MCF 10A (cell line): ENCODE measurements at places on chromosomes 6 and 20. TPM values are rescaled to one million over a fixed set of nuclear protein-coding genes. Genes with fewer than 3 reads are reported as not detected.

Gene CST5
- not detected in 2 replicates for total RNA-seq

GRCh38 chr20:52291109-52291508, 99.5 kb upstream of the ZFP64 start:
- H3K4me3 ChIP-seq, result no peak overlapping the region
- no peak for DNase-seq
- no peak overlapping the region for H3K27ac ChIP-seq
- no peaks in the 10 kb centered on the region for H3K4me1 ChIP-seq
- peaks cover 9% of the 10 kb centered on the region for H3K27me3 ChIP-seq

- no peaks in the 10 kb centered on the region for H3K27me3 ChIP-seq
- H3K27ac ChIP-seq, result no peak overlapping the region
Observed at GRCh38 chr20:20606050-20606449, 106.4 kb downstream of the RALGAPA2 start.

Gene SLC22A2
- not detected in 2 replicates for total RNA-seq

- H3K4me1 ChIP-seq, result peaks cover 16% of the 10 kb centered on the region
- H3K27ac ChIP-seq, result no peak overlapping the region
- no peak for DNase-seq
- no peaks in the 10 kb centered on the region for H3K27me3 ChIP-seq
- peaks cover 85% of the 10 kb centered on the region for H3K36me3 ChIP-seq
Observed at GRCh38 chr6:34416877-34417371, 8.9 kb downstream of the RPS10 start.

DNA sequence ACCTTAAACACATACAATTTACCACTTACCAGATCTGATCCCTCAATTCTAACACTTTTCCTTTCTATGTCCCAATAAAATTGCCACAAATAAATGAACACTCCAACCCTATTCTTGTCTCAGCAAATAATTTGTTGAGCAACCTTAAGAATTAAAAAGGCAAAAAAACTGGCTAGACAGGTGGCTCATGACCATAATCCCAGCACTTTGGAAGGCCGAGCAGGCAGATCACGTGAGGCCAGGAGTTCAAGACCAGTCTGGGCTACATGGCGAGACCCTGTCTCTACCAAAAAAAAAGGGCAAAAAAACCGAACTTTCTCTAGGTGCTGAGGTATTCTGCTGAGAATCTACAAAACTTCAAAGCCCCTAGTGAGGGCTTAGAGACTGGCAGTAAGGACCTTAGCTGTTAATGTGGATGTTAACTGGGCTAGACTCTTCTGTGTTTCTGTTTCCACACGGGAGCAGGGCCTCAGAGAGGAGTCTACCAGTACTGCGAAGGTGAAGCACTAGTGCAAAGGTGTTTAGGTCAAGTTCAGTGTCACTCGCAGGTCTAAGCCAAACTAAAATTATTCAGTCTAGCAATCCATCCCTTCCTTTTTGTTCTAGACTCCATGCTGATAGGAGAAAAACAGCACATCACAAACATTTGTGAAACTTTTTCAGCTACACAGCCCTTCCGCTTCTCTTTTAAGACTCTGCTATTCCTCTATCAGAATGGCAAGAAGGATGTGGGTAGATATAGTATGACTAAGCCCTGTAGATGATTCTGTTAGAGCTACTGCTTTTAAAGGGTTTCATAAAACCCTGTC, 2.6 kb downstream of the FASTKD5 start:
- H3K27ac ChIP-seq, result peak overlapping the region; percentile 99
- DNase-seq, result no peak
- H3K4me1 ChIP-seq, result peaks cover 19% of the 10 kb centered on the region
- no peaks in the 10 kb centered on the region for H3K27me3 ChIP-seq

- no peak for DNase-seq
- H3K4me3 ChIP-seq, result no peak overlapping the region
- no peaks in the 10 kb centered on the region for H3K4me1 ChIP-seq
- H3K27ac ChIP-seq, result no peak overlapping the region
- no peaks in the 10 kb centered on the region for H3K36me3 ChIP-seq
- peaks cover 98% of the 10 kb centered on the region for H3K27me3 ChIP-seq
Observed at GRCh38 chr6:125534430-125535263, 214.8 kb upstream of the HEY2 start.

Gene SH3BGRL2
- total RNA-seq, result 7.1 and 8.8 TPM in 2 replicates

GRCh38 chr20:44739942-44740341, 5.7 kb upstream of the KCNK15 start:
- no peak overlapping the region for H3K4me3 ChIP-seq
- DNase-seq, result no peak
- H3K36me3 ChIP-seq, result peaks cover 5% of the 10 kb centered on the region

DNA sequence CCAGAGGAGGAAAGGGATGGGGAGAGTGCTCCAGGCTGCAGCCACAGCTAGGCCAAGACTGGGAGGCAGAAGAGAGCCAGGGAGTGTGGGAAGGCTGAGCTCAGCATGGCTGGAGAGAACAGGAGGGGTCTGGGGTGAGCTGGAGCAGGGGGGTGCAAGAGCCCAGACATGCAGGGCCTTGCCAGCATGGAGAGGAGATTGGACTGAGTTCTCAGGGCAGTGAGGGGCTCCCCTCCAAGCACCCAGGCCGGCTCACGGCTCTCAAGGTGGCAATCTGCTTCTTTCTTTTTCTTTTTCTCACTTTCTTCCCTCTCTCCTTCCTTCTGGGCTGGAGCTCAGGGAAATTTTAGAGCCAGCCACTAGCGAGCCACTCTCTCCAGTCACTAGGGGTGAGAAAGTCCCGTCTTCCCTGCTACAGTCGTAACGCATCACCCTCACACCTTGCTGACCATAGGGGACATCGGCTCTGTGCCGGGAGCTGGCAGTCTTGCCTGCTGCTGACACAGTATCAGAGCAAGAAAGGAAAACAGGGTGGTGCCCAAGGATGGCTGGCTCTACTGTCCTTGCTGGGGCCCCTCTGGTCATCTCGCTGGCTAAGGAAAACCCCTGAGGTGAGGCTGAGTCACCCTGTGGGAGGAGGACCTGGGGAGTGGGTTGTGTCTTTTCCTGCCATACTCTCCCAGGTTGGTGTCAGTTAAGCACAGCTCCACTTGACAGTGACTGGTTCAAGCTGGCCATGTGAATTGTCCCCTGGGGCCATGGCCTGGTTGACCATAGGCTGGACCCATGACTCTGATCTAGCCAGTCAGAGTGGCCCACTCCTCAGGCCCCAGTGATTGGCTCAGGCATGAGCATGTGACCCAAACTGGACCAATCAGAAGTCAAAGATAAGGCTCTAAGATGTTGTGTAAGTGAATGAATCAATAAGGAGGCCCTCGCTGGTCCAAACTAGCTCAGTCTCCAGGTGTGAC, 135.1 kb upstream of the PMEPA1 start:
- peaks cover 3% of the 10 kb centered on the region for H3K4me1 ChIP-seq
- no peak overlapping the region for H3K4me3 ChIP-seq
- no peak for DNase-seq
